Kidney capillary endothelial cell (primary cell): ENCODE measurements at places on chromosomes 3 and 15.

GRCh38 chr3:119288669-119289403, 5.3 kb upstream of the ARHGAP31 start:
- no peak for DNase-seq

GRCh38 chr3:133069556-133070286, 31.5 kb downstream of the TMEM108 start:
- DNase-seq = no peak

- no peak for DNase-seq
Observed at GRCh38 chr3:175342196-175342595, 483.1 kb downstream of the NAALADL2 start.

DNA sequence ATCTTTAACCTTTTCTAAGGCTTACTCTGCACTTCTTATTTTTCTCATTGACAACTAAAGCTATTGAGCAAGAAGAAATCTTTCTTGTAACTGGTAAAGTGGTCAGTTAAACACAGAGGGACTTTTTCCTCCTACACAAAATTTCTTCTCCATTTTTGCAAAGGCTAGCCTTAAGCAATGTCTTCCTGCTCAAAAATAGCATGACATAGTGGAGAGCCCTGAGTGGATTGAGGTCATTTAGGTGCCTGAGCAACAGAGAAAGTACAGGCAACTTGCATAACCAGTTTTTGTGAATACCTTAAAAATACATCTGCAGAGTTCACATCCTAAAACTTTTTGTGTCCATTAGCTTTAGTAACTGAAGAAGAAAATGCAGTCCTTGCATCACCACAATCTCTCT, 144.7 kb upstream of the TTC14 start:
- no peak for DNase-seq

DNA sequence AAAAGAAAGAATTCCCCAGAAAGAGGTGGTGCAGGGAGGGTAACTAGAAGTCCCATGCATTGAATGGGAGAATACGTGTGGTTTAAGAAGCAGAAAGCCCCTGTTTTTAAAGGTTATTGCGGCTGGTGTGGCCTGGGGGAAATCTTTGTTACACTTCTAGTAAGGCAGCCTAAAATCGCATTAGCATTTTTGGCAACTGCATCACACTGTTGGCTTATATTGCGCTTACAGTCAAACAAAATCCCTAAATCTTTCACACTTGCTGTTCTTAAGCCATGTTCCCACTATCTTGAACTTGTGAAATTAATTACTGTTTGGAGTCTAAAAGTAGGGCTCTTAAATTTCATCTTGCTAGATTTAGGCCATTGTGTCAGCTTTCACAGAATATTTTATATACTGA, 66.0 kb upstream of the GOLIM4 start:
- no peak for DNase-seq

DNA sequence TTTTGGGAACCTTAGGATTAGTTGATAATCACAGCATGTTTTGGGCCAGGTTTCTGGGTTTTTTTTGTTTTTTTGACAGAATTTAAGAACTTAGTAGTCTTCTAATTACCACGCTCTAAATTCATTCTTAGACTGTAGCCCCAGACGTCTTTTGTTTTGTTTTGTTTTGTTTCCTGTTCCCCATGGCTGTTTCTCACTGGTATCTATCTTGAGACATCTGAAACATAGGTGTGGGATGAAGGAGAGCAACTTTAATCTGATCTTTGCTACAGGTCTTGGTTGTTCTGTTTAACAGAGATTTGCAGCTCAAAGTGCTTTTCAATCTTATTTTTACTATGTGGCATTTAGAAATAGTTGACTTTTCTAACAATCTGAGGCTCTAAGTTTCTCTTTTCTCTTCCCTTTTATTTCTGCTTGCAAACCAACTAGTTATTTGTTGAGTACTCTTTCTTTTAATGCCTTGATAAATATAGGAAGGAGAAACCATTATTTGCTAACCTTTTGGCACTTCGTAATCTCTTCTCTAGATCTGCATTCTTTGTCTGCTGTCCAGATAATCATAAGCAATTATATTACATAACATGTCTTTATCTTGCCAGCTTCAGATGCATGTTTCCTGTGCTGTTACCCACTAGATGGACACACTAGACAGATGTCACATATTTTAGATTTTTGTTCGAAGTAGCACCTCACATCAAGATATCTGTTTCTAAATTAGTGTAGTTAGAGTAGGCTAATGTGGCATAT, 40.9 kb downstream of the FBXL2 start:
- peak; percentile 33 for DNase-seq

DNA sequence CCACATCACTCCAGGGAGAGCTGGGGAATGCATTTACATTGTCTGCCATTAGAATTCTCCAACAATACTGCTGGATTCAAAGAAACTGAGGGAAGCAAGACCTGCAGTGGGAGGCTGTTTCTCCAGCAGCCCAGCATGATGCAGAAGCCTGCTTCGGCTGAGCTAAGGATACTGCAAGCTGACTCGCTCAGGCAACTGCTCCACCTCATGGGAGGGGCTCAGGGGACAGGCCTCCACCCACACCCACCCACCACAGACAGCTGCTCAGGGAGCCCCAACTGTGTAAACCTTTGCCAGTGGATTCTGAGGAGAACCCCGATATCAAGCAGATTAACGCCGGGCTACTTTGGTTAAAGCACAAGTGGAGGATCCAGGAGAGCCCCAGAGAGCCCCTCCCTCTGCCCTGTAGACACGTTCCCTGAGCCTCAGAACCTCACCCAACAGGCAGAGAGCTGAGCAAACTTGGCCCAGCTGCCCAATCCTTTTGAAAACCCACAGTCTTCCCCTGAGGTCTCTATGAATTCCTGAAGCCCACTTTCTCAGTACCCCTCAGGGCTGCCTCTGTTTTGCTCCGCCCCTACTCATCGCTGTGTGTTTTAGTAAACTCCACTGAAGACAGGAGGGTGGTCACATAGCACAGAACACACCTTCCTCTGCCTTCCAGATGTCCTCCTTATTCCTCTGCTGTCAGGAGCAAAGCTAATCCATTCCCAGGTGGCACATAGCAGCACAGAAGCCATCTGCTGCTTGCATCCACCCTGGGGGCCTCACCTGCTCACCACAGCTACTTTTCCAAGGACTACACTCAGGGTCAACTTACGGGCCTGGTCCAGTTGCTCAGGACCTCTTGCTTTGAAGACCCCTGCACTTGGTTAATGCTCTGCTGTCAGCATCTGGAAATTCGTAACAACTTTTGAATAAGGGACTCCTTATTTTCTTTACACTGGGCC, 269.0 kb downstream of the ABHD5 start:
- DNase-seq = no peak

DNA sequence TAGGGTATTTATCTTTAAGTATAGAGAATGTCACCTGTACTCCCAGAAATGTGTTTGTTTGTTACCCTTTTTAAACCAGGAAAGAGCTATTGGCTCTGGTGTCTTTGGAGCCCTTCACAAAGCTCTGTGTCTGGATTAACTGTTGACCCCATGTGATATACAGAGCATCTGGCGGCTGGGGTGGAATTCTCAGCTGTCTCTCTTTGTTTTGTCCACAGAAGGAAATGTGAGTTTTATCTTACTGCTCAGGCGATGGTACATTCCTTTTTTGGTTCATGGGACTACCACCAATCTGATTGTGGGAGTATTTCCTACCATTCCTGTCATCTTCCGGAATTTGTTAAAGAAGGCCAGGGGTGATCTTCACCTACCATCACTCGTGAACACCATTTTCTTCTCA, 120.3 kb downstream of the AKAP13 start:
- DNase-seq = no peak

DNA sequence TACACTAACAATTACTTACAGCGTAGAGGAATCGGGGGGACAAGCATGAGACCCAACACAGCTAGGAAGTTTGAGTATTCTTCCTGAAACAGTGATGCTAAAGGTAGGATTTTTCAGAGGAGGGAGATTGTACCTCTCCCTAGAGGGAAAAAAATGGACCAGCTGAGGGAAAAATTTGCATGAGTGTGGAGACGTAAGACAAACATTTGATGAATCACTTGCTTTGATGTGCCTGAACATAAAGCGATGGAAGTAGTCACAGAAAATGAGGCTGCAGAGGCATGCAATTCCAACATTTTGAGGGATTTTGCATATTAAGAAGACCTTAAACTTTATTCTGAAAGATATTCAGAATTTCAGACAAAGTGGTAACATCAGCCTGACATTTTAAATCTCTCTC, 102.2 kb downstream of the COL6A6 start:
- DNase-seq = no peak

DNA sequence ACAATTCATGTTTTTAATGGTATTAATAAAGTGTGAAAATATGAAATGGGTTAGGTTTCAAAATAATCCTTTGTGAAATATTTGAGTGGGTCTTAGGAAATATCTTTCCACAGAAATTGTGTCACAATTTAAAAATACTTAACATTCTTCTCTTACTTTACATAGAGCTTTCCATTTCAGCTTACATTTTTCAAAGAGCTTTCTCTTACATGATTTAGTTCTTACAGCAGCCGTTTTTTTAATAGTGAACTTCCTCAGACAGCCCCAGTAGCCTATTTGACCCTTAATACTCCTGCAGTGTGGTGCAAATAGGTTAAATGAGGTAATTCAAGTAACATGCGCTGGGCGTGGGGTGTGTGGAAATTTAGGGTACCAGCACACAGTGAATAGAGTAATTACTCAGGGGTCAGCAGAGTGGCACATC, 21.8 kb downstream of the P2RY12 start:
- no peak for DNase-seq

DNA sequence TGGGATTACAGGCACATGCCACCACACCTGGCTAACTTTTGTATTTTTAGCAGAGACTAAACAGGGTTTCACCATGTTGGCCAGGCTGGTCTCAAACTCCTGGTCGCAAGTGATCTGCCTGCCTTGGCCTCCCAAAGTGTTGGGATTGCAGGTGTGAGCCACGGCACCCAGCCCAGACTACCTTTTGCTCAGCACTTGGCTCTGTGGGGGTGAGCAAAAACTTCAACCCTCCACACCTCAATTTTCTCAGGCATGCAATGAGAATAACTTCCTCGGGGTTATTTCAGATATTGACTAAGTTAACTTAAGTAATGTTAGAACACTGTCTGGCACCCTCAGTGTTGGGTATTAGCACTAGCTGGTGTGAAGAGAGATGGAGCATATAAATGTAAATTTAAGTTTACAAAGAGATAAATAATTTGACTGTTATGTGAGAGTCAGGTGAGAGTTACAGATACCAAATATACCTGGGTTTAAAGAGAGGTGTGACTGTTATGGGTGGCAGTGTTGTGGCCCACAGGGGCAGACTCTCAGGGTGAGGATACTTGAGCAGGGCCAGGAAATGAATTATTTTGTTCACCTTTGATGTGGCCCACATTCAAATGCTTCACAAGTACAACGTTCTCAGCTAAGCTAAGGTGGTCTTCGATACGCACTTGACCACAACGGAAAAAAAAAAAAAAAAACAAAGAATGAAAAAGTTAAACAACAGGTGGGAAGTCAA, 29.0 kb downstream of the CPOX start:
- no peak for DNase-seq

GRCh38 chr15:33618350-33618749, 307.6 kb downstream of the RYR3 start:
- no peak for DNase-seq

DNA sequence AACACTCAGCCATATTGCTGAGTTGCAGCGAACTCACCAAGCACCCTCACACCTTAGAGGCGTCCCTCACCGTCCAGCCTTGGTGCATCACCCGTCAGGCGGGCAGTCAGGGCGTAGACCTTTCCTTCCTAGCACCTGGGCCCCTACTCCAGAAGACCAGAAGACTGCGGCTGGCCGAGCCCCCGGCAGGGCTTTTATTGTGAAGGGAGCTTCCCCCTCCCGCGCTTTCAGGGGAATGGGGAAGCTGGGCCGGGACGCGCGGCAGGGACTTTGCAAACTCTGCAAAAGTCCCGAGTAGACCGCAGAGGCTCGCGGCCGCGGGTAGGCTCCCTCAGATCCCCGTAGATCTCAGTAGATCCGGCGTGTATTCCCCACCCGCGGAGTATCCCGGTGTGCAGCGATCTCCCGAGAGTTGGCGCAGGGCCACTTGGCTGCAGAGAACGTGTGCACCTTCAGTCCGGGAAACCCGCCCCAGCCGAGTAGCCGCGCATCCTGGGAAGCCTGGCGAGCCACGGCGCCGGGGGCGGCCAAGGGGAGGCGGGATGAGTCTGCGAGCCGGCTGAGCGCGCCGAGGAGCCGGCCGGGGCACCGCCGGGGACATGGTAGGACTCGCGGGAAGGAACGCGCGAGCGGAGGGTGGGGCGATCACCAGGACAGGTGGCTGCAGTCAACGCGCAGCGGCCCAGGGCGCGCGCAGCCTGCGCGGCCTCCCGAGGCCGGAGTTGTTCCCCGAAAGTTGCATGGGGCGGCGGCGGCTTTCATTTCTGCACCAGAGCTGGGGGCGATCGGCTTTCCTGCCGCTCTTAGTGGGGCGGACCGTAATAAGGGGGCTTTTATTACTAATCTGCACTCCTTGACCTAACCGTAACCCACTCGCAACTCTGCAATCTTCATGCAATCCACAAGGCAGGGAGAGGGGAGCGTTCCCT, at the start of gene GASK1A:
Gene GASK1A, plus strand, starts transcription at position 268 of the 929 bp plus-strand sequence. Its CDS starts 332 bp downstream, at position 600.
- no peak for DNase-seq

DNA sequence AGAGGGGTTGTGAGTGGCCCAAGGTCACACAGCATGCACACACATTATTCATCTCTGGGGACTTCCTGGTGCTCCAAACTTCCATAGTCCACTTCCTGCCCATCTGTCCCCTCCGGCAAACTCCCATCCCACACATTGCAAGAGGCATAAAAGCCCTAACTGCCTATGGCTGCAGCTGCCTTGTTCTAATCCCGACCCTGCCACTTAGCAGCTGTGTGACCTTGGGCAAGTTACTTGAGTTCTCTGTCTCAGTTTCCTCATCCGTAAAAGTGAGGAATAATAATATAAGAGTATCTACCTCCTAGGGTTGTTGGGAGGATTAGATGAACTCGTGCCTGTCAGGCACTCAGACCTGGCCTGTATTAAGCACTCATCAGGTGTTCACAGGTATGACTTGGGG, 84.2 kb downstream of the SMAD6 start:
- no peak for DNase-seq

- DNase-seq = no peak
Observed at GRCh38 chr15:88255484-88256278, 858 bp downstream of the NTRK3 start.

GRCh38 chr3:124393340-124393739, 336.9 kb upstream of the UMPS start:
- no peak for DNase-seq

GRCh38 chr3:150830745-150831144, 67.8 kb upstream of the SIAH2 start:
- DNase-seq = no peak

DNA sequence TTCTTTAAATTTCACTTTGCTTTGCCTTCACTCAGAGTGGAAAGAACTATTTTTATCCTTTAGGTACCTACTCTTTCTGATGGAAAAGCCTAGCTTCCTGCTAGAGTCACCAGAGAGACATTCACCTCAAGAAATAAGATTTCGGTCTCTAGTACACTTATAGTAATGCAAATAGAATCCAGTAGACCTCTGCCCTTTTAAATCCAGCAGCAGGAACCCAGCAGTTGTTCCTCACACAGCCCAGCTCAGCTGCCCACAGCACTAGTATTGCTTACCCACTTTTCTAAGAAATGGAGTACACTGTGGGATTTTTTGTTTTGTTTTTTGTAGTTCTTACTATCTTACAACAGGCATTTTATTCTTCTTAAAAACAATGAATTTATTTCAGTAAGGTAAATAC, 497.0 kb upstream of the CCDC54 start:
- DNase-seq = no peak
